Lung microvascular endothelial cell (primary cell): ENCODE measurements at places on chromosomes 3 and 15. TPM values are rescaled to one million over a fixed set of nuclear protein-coding genes. Genes with fewer than 3 reads are reported as not detected.

DNA sequence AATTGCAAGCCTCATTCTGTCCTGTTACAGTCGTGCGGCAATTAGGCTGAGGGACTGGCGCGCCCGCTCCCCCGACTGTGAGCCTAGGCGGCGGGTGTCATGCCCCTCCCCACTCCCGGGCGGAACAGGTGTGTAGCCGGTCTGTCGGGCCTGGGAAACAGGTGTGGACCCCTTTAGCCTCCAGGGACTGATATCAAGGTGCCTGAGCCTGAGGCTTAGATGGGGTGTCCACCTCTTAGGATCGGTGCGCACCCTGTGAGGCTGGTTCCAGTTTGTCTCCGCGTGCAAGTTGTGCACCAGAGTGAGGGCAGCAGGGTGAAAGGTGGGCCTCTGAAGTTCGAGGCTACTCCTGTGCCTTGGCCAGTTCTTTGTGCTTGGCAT lies 686 bp downstream of the VPS8 start:
- no peak for DNase-seq

- no peak for DNase-seq
These were observed 116.6 kb downstream of the TOP2B start for GRCh38 chr3:25547943-25548674.

- no peak for DNase-seq
These were observed 130.6 kb upstream of the MEF2A start for GRCh38 chr15:99435113-99435695.

- no peak for DNase-seq
These were observed 20.5 kb downstream of the EHHADH start for GRCh38 chr3:185233328-185233727.

DNA sequence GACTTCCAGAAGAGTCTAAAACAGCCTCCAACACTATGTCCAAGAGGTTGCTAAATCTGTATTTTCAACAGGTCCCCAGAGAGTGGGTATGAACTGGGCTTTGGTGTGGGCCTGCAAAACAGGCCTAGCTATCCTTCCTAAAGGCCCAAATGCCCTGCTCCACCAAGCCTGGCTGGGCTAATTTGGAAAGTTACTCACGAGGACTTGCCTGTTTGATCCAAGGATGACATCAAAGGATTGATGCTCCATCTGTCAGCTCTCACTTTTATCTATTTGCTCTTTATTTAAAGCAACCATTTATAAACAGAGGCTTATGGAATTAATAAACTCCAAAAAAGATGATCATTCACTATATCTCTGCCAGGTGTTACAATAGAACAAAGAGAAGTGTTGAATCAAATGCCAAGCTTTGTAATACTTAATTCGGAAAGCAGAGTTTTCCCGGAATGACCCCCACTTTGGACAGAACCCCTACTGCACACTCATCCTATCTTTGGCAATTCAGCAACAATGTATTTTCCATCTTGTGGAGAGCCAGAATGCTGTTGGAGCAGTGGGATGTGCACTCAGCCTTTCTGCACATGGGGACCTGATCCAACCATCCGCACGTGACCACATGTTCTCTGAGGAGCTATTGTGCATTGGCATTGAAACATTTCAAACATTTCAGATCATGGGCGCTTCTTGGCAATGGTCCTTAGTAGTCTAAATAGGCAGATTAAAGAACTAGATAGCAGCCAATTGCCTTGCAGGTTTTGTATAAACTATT lies 163.3 kb upstream of the THBS1 start:
- DNase-seq: no peak

DLL4 gene
- total RNA-seq: 48.0 and 75.2 TPM in 2 replicates

GUCA1C gene
- total RNA-seq: not detected in 2 replicates

GOLGA8T gene
- under 0.01 TPM in 1 of 2 replicates, not detected in the other for total RNA-seq

SV2B gene
- total RNA-seq: 0.22 and 0.40 TPM in 2 replicates
